ENCODE measurements at places on chromosomes 2 and 18. TPM values are rescaled to one million over a fixed set of nuclear protein-coding genes. Genes with fewer than 3 reads are reported as not detected.
A peak's percentile ranks its signal among the peaks of the same experiment; 100 is the strongest.

- no peak overlapping the region for H3K27ac ChIP-seq
- H3K36me3 ChIP-seq: no peaks in the 10 kb centered on the region
- no peak for DNase-seq
- no peaks in the 10 kb centered on the region for H3K27me3 ChIP-seq
These were observed 24.2 kb upstream of the SERPINE2 start for GRCh38 chr2:224063298-224063648.

- H3K4me3 ChIP-seq: no peak overlapping the region
- no peak overlapping the region for H3K27ac ChIP-seq
- H3K4me1 ChIP-seq: no peaks in the 10 kb centered on the region
These were observed 36.5 kb downstream of the SEMA4F start for GRCh38 chr2:74690571-74690970.

GRCh38 chr2:133421516-133422324 is 146.5 kb downstream of the NCKAP5 start:
- no peak overlapping the region for H3K27ac ChIP-seq
- no peaks in the 10 kb centered on the region for H3K27me3 ChIP-seq
- no peaks in the 10 kb centered on the region for H3K36me3 ChIP-seq
- H3K4me1 ChIP-seq: peaks cover 28% of the 10 kb centered on the region
- no peak for DNase-seq
- no peak overlapping the region for H3K4me3 ChIP-seq

DNA sequence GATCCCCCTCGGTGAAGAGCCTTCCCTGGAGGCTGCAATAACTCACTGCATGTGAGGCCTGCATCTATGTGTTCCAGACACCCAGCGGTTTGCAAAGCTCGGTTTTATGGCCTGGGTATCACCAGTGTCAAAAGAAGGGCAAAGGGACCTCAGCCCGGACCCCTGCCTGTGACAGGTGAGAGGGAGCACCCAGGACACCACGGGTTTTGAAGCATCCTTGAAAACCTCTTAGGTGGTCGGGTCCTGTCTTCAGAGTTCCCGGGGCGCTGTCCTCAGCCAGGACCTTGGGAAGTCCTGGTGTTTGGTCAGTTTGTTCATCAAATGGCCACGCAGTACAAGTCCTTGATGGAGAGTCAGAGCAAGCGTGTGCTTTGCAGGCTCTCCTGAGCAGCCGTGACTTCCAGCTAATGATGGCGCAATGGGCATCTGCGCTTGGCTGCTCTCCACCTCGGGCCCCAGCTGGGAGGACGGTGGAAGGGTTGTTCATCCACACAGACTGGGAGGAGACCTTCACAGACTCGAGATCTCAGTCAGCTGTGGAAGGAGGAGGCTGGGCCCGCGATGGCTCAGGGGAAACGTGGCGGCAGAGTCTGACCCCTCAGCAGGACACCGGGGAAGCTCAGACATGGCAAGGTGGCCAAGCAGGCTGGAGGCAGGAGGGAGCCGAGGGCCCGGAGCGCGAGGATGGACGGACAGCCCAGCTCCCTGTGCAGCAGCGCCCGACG is 113.1 kb upstream of the GPC1 start:
- H3K36me3 ChIP-seq: no peaks in the 10 kb centered on the region
- H3K4me3 ChIP-seq: no peak overlapping the region
- H3K27ac ChIP-seq: no peak overlapping the region

GRCh38 chr2:158115202-158115767 is 13.6 kb downstream of the UPP2 start:
- H3K36me3 ChIP-seq: no peaks in the 10 kb centered on the region
- peak overlapping the region; percentile 51 for H3K27ac ChIP-seq
- no peak for DNase-seq
- no peak overlapping the region for H3K4me3 ChIP-seq
- H3K4me1 ChIP-seq: peaks cover 32% of the 10 kb centered on the region

- H3K27me3 ChIP-seq: no peaks in the 10 kb centered on the region
- no peaks in the 10 kb centered on the region for H3K36me3 ChIP-seq
- H3K4me3 ChIP-seq: no peak overlapping the region
- no peak overlapping the region for H3K27ac ChIP-seq
- no peaks in the 10 kb centered on the region for H3K4me1 ChIP-seq
These were observed 29.9 kb upstream of the MGAT5 start for GRCh38 chr2:134224005-134224404.

DNA sequence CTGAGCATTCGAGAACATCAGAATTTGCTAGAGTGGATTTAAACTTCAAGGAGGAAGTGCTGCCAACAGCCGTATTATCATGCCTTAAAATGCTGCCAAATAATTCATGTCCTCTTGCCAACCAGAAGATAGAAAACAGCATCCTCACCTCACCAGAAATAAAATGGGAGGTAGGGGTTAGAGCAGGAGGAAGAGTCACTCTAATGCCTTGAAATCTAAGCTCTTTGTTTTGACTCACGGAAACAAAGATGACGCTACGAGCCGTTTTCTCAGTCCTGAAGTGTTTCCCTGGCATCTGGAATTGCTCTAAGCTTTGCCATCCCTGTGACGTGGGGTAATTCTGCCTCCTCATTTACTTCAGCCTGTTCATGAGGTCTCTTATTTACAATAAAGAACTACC is 97.1 kb downstream of the PRPF40A start:
- H3K4me3 ChIP-seq: no peak overlapping the region
- H3K36me3 ChIP-seq: peaks cover 8% of the 10 kb centered on the region
- H3K27ac ChIP-seq: no peak overlapping the region
- no peaks in the 10 kb centered on the region for H3K27me3 ChIP-seq
- DNase-seq: no peak

GRCh38 chr2:58006256-58006951 is 40.2 kb upstream of the VRK2 start:
- DNase-seq: no peak
- H3K4me1 ChIP-seq: no peaks in the 10 kb centered on the region
- no peaks in the 10 kb centered on the region for H3K27me3 ChIP-seq
- H3K4me3 ChIP-seq: no peak overlapping the region

NEU4 gene
- total RNA-seq: not detected

LAMA1 gene
- total RNA-seq: 6.4 TPM

- DNase-seq: no peak
- no peak overlapping the region for H3K4me3 ChIP-seq
- H3K4me1 ChIP-seq: no peaks in the 10 kb centered on the region
- no peak overlapping the region for H3K27ac ChIP-seq
- H3K36me3 ChIP-seq: no peaks in the 10 kb centered on the region
These were observed 64.7 kb upstream of the SLC8A1 start for GRCh38 chr2:40516604-40517003.

GRCh38 chr18:44325903-44326635 is 354.6 kb upstream of the SETBP1 start:
- H3K36me3 ChIP-seq: no peaks in the 10 kb centered on the region
- peak; percentile 26 for DNase-seq
- no peak overlapping the region for H3K27ac ChIP-seq
- H3K4me1 ChIP-seq: no peaks in the 10 kb centered on the region
- H3K4me3 ChIP-seq: no peak overlapping the region
- no peaks in the 10 kb centered on the region for H3K27me3 ChIP-seq

DNA sequence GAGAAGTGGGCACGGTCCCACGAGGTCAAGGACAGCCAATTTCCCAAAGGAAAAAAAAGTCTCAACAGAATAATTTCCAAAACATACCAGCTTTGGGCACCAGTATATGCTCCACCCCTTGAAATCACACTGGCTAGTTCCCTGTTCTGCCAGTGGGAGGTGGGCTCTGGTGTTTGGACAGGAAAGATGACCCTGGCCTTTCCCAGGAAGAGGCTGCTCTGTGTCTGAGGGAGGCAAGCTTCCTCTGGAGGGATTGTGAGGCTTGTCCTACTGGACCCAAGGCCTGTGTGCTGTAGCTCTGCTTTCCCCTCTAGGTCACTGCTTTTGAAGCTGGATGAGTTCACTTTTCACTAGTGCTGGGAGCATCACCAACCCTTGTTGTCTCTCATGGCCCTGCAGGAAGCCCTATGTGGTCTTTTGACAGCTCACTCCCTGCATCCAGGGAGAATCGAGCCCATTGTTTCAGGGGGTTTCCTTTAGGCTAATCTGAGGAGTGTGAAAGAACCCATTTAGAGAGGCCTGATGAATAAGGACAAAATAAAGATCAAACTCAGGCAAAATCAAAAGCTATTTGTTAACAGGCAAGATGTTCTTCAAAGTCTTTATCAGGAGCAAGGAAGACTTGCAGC is 36.3 kb downstream of the CXCR4 start:
- no peaks in the 10 kb centered on the region for H3K36me3 ChIP-seq
- no peak overlapping the region for H3K27ac ChIP-seq
- no peaks in the 10 kb centered on the region for H3K27me3 ChIP-seq
- DNase-seq: no peak

EGR4 gene
- not detected for total RNA-seq

ERBB4 gene
- not detected for total RNA-seq

DNA sequence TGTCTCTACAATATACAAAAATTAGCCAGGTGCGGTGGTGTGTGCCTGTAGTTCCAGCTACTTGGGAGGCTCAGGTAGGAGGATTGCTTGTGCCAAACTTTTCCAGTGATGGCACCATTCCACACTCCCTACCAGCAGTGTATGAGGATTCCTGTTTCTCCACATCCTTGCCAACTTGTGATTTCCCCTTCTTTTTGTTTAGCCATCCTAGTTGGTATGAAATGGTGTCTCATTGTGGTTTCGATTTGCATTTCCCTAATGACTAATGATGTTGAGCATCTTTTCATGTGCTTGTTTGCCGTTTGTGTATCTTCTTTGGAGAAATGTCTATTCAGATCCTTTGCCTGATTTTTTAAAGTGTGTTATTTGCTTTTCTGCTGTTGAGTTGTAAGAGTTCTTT is 41.0 kb downstream of the EPB41L5 start:
- no peaks in the 10 kb centered on the region for H3K27me3 ChIP-seq
- DNase-seq: no peak
- no peak overlapping the region for H3K27ac ChIP-seq
- no peak overlapping the region for H3K4me3 ChIP-seq

MAB21L4 gene
- 0.42 TPM for total RNA-seq

PLGLB2 gene
- not detected for total RNA-seq

DNA sequence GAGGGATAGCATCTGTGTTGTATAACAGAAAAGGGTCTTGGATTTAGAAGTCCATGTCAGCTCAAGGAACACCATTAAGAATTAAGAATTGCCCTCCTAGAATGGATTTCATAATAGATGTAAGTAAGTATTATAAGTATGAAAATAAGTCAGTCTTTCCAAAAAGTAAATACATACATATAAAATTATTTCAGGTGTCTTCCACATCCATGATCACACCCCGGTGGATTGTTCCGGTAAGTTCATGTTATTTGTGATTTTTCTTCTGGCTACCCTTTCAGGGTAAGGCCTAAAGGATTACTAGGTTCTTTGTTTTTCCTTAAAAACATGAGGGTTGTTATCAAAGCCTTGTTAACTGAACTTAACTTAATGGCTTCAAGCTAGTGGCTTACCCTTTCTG is 55.9 kb downstream of the TMEM185B start:
- H3K36me3 ChIP-seq: no peaks in the 10 kb centered on the region
- no peak overlapping the region for H3K4me3 ChIP-seq

GRCh38 chr2:67917332-67918054 is 145.3 kb downstream of the C1D start:
- no peaks in the 10 kb centered on the region for H3K36me3 ChIP-seq
- DNase-seq: peak; percentile 94
- H3K27me3 ChIP-seq: no peaks in the 10 kb centered on the region

DNA sequence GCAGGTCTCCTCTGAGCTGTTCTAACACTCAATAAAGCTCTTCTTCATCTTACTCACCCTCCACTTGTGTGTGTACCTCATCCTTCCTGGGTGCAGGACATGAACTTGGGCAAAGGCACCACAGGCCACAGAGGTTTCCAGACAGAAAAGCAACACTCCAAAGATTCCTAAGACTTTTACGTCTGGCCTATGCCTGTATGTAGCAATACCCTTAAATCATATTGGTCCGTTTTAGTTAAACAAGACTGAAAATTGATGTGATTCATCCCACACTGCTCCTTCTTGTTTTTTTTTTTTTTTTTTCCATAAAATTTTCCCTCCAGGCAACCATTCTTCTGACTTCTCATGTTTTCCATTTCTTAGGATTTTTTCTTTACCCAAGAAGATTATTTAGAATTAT is 404.3 kb downstream of the PID1 start:
- H3K36me3 ChIP-seq: no peaks in the 10 kb centered on the region
- DNase-seq: no peak
- H3K27me3 ChIP-seq: no peaks in the 10 kb centered on the region

All from SJSA1 (cell line).